ENCODE measurements at places on chromosomes 11 and 22. TPM values are rescaled to one million over a fixed set of nuclear protein-coding genes. Genes with fewer than 3 reads are reported as not detected.

Gene GLYAT
- not detected for total RNA-seq

Gene GPHA2
- total RNA-seq: 0.33 TPM

Gene SLC37A2
- 21.3 TPM for total RNA-seq

Gene MYBPC3
- 0.46 TPM for total RNA-seq

Gene KRTAP5-8
- total RNA-seq: 0.20 TPM

Gene PANX3
- total RNA-seq: not detected

Gene SMTNL1
- total RNA-seq: not detected

Gene TMEM9B
- 29.6 TPM for total RNA-seq

Gene APLNR
- not detected for total RNA-seq

Gene ZBTB44
- 49.0 TPM for total RNA-seq

Gene CCDC15
- 0.51 TPM for total RNA-seq
